Esophagus squamous epithelium (tissue), 5 donors: ENCODE measurements at places on chromosomes 3 and 15.

GRCh38 chr3:150783920-150784746 lies 21.2 kb upstream of the SIAH2 start:
- no peak for DNase-seq

- no peak for DNase-seq
These were observed 31.2 kb downstream of the MAGEF1 start for GRCh38 chr3:184680385-184681345.

DNA sequence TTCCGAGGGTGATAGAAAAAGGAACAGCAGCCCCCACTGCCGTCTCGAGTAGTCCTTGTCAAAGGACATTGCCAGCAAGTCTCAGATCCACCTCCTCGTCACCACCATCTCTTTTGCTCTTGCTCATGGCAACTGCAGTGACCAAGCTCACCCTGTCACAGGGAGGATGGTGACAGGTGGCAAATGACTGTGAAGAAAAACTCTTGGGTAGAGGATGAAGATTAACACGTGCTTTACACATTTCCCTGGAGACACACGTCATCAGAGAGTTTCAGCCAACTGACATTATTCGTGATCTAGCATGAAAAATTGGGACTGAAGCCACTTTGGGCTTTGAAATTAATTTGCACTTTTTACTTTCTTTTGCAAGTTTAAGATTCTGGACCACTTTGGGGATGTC lies 174.3 kb downstream of the EBLN2 start:
- DNase-seq: no peak

DNA sequence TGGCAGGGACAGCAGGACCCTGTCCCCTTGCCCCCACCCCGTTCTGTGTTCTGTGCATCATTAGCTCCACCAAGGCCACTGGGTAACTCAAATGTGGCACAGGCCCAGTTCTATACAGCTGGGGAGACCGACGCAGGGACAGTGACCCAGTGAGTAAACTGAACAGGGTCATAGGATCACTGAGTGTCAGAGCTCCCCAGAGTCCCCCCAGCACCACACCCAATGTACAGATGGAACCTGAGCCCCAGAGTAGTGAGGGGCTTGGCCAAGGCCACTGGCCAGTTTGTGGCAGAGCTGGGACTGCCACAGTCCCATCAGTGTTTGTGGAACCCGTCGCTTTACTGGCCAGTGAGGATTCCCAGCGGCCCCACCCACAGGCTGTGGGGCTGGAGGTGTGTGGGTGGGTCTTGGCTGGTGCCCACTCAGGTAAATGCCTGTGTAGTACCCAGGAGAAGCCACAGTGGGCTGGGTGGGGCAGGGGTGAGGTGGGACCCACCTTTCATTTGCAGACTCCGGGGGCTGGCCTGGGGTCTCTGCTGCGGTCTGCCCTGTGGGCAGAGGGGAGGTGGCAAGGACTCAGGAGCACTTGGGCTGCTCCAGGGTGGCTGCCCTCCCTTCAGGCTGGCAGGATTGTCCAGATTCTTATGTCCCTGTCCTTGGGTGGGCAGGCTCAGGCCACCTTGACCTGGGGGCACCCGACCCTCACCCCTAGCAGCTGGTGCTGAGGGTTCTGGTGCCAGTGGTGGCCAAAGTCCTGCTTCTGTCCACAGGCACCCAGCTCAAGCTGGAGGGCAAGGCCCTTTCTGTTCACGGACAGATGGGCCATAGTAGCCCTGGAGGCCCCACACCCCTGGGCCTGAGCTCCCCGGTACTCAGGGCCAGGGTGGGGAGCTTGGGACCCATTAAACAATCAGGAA lies 11.6 kb upstream of the CLK3 start:
- no peak for DNase-seq

GRCh38 chr15:77611767-77612166 lies 20.9 kb downstream of the LINGO1 start:
- DNase-seq: no peak

GRCh38 chr15:72796210-72796514 lies 12.6 kb upstream of the ADPGK start:
- no peak for DNase-seq

- DNase-seq: no peak
These were observed 8.9 kb upstream of the NSMCE3 start for GRCh38 chr15:29278436-29279105.
